ENCODE measurements at places on chromosomes 16 and 17.

DNA sequence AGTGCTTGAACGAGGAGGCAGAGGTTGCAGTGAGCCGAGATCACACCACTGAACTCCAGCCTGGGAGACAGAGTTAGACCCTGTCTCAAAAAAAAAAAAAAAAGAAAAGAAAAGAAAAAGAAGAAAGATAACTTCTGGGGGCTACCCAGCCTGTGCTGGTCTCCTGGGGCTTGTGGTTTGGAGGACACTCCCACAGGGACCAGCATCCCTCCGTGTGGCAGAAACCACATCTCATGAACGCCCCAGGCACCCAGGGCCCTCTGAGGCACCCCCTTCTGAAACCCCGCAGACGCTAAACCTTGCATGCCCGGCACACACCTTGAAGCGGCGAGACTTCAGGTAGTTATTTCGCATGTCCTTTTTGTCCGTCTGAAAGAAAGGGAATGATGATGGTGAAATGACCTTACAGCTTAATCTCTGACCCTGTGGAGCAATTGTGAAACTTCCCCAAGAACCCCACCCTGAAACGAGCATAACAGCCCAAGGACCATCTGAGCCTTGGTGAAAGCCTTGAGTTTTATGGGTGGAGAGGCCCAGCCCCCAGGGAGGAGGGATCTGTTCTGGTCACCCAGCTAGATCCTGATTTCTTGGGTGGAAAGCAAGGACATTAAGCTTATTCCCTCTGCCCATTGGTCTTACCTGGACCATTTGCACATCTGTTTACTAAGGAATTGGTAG is 55.0 kb downstream of the CNGB1 start:
- peak; percentile 43 for DNase-seq

- no peak for DNase-seq
These were observed 14.7 kb upstream of the USP31 start for GRCh38 chr16:23163921-23164320.

- no peak for DNase-seq
These were observed 9.0 kb upstream of the LONP2 start for GRCh38 chr16:48235058-48235555.

- DNase-seq = no peak
These were observed 29.3 kb downstream of the GINS3 start for GRCh38 chr16:58421529-58421928.

DNA sequence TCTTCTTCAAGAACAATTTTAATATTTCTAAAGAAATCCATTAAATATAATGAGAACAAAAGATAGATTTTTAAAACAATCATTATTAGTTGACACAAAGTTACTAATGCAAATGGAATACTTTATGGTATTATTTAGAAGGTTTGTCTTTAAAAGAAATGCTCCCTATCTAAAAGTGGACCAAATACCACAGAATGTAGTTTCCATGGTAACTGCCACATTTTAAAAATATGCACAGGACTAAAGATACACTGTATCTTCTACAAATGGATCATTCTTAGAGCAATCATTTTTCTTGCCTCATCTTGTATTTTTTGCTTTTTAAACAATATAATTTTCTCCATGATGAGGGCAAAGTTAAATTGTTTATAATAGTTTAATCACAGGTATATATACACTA is 296.0 kb downstream of the CEP112 start:
- DNase-seq = no peak

DNA sequence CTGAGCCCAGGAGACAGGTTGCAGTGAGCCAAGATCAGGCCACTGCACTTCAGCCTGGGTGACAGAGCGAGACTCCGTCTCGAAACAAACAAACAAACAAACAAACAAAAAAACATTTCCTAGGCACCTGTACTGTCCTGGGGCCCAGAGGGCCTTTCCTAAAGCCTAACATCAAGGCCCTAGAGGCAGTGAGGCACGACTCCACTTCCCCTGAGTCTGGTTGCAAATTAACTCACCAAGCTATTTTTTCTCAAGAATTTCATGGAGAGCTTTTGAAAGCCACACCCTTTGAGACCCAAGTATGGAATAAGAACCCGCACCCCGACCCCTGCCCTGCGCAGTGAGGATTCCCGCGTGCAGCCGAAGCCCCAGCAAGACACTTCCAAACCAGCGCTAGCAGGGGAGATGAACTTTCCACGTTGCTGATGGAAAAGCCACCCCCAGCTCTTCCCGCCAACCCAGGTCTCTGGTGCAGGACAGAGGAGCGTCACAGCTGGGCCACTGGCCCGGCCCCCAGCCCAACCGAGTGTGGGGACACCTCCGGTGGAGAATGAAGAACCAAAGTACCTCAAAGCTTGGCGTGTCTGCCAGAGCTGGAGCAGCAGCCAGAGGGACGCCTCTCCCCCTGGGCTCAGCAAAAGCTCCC is 1.2 kb downstream of the CHST5 start:
- DNase-seq = no peak

DNA sequence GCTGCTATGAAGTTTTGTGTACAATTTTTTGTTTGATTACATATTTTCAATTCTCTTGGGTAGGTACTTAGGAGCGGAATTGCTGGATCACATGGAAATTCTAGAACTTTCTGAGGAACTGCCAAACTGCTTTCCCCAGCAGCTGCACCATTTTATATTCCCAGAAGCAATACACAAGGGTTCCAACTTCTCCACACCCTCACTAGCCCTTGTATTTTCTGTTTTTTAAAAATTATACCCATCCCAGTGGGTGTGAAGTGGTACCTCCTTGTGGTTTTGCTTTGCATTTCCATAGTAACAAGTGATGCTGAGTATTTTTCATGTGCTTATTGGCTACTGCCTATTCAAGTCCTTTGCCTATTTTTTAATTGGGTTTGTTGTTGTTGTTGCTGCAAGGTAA is 20.9 kb downstream of the NACA2 start:
- DNase-seq = no peak

Data from posterior cingulate gyrus (tissue), 11 donors.